CD4-positive, alpha-beta T cell treated with Interleukin-15 for 4 hours (primary cell): ENCODE measurements at places on chromosomes 7 and 10.

DNA sequence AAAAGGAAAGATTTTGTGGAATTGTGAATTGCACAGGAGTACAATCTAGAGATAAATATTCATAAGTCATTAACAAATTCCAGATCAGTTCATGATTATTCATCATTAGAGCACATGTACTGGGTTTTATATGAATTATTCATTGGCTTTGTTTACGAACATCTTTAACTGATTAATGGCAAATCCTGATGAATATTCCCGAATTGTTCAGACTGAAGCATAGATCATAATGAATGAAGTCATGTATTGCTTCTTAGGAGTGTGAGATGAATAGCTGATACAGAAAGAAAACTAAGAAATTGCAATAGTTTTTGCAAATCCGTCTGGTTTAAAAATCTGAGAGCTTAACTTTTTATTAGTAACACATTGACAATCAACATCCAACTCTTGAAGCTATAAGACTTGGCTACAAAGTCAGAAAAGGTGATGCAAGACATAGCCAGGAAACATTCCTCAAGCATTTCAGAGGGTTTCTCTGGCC lies 183.6 kb upstream of the DGKB start:
- DNase-seq: no peak

- no peak for DNase-seq
Measured at GRCh38 chr10:73910401-73910763, 550 bp upstream of the PLAU start.

GRCh38 chr7:14905764-14906163 lies 3.2 kb upstream of the DGKB start:
- no peak for DNase-seq

DNA sequence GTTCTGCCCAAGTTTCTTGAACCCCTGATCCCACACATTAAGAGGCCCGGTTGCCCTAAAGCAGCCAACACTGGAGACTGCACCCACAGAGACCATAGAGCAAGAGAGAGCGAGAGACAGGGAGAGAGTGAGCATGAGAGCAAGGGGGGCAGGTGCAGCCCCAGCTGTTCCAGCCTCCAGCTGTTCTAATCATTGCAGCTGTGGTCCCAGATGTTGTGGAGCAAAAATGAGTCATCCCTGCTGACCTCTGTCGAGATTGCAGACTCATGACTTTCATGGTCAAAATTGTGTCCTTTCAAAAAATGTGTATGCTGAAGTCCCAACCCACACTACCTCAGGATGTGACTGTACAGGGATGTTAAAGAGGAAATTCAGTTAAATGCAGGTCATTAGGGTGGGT lies 143.9 kb upstream of the FRMD4A start:
- no peak for DNase-seq
